ENCODE measurements at places on chromosomes 3 and 15.

DNA sequence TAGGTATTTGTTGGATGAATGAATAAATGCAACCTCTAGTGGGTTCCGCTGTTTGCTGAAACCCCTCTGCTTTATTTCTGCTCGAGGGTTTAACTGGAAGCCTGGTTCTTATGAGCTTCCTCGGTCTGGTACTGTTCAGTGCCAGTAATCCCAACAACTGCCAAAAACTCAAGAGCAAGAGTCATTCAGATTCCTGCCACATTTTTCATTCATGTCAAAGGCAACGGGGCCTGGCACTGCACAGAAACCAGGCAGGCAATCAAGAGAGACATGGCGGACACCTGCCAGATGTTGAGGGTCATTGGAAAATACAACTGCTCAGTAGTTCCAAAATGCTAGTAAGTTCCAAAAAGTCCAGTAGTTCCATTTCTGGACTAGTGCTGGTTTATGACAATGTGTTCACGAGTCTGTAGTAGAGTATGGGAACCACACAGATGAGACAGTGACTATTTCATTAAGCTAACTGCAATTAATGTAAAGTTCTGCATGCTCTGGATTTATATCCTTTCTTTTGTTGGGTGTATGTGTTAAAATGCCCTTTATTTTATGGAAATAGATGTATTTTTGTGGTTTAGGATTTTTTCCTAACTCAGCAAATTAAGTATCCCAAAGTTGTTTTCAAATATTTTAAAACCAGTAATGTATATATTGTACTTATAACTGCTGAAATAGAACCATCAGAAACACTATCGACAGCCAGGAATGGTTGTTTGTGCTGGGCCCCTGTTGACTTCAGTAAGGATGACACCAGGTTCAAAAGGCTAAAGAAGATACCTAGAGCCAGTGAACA, 22.7 kb upstream of the TMEM41A start:
- no peak for DNase-seq

GRCh38 chr3:30476368-30477084, 129.9 kb upstream of the TGFBR2 start:
- DNase-seq, result no peak

DNA sequence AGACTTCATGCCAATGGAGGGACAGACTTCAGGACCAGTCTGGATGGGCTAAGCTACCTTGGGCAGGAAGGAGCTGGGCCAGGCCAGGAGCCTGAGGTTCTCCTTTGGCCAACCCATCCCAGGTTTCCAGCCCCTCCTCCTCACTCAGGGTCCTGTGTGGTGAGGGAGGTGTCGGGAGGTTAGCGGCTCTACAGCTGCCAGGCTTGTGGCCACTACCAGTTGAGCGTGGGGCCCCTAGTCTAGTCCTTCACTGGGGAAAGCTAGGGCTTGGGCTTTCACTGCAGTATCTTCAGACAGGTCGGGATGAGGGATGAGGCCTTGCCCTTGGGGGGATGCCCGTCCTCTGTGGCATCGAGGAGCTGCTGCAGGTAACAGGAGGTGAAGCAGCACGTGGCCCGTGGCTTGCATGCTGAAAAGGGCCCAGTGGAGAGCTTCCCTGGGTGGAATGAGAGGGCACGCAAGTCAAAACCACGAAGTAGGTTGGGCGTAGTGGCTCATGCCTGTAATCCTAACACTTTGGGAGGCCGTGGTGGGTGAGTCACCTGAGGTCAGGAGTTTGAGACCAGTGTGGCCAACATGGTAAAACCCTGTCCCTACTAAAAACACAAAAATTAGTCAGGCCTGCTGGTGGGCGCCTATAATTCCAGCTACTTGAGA, 8.5 kb upstream of the FANCD2 start:
- no peak for DNase-seq

DNA sequence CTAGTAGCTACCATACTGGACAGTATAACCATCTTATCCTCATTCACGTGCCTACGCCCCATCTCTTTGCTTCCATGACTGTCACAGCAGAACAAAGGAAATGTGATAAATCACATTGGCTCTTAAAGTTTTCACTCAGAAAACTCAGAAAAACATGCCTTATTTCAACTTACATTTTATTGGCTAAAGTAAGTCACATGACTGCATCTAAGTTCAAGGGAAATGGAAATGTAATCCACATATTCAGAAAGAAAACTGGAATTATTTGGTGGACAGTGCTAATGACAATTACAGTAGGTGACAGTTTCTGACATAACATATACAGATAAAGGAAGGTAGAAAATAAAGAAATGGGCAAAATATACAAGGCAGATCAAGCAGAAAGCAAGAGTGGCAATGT, 37.4 kb upstream of the VILL start:
- DNase-seq, result no peak

DNA sequence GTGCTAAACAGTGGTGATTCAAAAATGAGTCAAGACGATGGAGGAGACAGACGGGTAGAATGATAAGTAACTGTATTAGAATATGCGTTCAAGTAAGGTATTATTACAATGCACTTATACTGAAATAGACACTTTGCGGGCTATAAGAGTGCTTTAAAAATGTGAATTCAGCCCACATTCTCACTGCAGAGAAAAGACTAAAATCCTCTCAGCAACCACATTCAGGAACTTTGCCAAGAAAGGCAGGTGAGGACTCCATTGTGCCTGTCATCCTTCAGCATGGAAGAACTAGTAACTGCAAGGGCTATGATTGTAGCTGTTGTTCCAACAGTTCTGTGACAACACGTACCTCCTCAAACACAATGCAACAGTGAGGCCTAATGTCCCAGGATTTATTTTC, 272.0 kb downstream of the RORA start:
- no peak for DNase-seq

DNA sequence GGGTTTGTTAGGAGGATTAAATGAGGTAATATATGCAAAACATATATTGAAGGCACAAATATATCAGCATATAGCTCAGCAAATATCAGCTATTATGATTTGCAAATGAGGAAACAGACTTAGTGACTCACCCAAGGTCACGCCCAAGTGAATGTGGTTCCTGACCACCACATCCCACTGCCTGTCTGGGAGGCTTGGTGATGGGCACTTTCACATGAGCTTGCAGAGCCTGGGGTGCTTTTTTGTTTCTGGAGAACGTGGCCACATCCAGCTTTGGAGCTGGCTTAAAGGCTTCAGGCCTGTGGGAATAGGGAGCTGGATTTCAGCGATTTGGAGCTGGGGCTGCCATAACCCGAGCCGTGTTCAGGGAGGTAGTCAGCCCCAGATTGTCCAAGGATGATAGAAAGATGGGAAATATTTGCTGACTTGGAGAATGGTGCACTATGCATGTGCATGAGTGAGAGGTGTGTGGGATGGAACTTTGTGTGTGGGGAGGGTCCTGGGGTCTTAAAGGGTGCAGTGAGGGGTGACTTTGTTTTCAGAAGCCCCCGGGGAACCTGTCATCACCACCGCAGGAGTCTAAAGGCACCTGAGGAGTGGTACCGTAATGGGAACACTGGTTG, 12.0 kb upstream of the FGD5 start:
- no peak for DNase-seq

DNA sequence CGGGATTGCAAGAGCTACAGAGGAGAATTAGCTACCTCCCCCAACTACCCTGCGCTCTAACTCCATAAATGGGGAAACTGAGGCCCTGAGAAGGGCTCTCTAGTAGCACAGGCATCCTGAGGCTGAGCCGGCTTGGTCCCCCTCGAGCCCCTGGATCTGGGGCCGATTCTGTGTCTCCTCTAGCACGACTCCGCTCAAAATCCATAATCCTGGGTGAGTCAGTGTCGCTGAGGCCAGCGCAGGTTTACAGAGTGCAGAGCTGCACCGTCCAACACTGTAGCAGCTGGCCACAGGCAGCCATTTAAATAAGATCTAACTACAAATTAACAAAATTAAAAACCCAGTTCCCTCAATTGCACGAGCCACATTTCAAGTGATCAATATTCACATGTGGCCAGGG, 10.8 kb downstream of the GATA2 start:
- no peak for DNase-seq

DNA sequence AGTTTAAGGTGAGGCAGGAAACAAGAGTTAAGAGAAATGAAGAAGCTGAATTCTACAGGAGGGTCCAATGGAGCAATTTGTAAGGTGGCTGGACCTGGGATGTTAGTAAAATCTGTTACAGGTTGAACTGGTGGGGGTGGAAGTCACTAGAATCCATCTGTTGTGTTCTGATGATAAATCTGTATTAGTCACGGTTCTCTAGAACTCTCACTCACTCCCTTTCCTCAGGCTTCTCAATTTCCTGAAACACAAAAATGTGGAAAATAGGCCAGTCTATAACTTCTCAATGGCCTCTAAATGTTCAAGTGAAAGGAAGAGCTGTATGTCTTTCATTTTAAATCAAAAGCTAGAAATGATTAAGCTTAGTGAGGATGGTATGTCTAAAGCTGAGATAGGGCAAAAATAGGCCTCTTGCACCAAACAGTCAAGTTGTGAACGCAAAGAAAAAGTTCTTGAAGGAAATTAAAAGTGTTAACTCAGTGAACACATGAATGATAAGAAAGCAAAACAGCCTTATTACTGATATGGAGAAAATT, 180.2 kb upstream of the CBLB start:
- no peak for DNase-seq
